ENCODE measurements at places on chromosomes 3 and 15. TPM values are rescaled to one million over a fixed set of nuclear protein-coding genes. Genes with fewer than 3 reads are reported as not detected.

SHF gene
- 1.8 TPM for total RNA-seq

ABI3BP gene
- total RNA-seq: 32.0 TPM

CD200R1 gene
- total RNA-seq: not detected

FBXO40 gene
- not detected for total RNA-seq

CFAP91 gene
- total RNA-seq: 0.14 TPM

HIGD1A gene
- 110 TPM for total RNA-seq

TMEM207 gene
- total RNA-seq: not detected

IL12A gene
- 0.68 TPM for total RNA-seq

NR2F2 gene
- total RNA-seq: 36.6 TPM

GNAT1 gene
- total RNA-seq: not detected

MYO1E gene
- 226 TPM for total RNA-seq

CHRNA7 gene
- total RNA-seq: 0.79 TPM

B4GALT4 gene
- total RNA-seq: 4.2 TPM

TNFSF10 gene
- total RNA-seq: 180 TPM

DTX3L gene
- total RNA-seq: 23.8 TPM

NPAP1 gene
- total RNA-seq: not detected

ISLR gene
- 0.17 TPM for total RNA-seq

CHRNB4 gene
- total RNA-seq: not detected

NT5DC2 gene
- 81.1 TPM for total RNA-seq

ACSBG1 gene
- not detected for total RNA-seq

GOLGA8R gene
- total RNA-seq: 1.0 TPM

EXD1 gene
- not detected for total RNA-seq

ITIH1 gene
- total RNA-seq: not detected
